A172 (cell line): ENCODE measurements at places on chromosomes 2 and 18.

- DNase-seq, result no peak
These were observed 190.8 kb downstream of the TMEM18 start for GRCh38 chr2:486371-486770.

GRCh38 chr2:113098041-113098440 lies 29.4 kb upstream of the IL1RN start:
- no peak for DNase-seq

- DNase-seq, result peak; percentile 28
These were observed 1795.7 kb upstream of the PIK3C3 start for GRCh38 chr18:40159141-40160017.

DNA sequence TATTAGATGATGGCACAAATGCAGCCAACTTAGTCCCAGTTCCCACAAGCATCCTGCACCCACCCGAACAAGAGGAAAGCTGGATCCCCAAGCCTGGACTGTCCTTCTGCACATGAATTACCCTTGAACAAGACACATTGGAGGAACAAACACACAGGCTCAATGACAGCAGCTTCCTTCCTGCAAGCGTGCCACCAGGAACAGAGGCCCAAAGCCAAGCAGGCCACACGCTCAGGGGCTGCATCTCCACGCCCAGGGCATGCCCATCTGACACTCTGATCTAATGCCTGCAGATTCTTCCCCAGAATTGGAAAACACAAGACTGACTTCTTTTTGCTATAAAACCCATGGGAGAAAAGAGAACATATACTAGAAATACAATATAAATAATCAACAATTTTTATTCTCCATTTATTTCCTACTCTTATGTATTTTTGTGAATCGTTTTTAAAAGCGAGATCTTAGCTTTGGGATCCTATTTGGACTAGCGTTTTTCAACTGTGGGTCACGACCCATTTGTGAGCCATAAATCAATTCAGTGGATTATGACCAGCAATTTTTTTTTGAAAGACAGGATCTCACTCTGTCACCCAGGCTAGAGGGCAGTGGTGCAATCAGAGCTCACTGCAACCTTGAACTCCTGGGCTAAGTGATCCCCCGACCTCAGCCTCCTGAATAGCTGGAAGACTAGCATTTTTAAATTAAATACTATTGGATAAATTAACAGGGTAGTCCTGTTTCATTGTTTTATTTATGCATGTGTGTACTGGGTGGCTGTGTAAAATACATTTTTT lies 34.4 kb downstream of the PSTPIP2 start:
- no peak for DNase-seq

GRCh38 chr2:66729416-66730330 lies 294.7 kb downstream of the MEIS1 start:
- DNase-seq, result no peak

DNA sequence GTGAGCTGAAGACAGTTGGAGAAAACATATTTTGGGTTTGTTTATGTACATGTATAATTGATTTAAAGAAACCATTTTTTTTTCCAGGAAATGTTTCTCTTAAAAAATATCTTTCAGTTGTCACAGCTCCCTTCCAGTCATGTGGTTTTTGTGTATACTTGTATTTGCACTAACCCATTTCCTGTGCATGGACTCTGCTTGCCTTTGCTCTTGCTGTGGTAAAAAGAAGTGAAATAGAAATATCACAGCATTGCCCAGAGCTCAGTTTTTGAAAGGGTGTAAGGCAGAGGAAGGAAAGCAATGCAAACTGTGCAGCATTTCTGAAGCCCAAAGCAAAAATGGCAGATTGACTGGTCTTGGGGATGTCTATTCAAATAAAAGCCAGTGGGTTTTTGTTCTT lies 10.4 kb upstream of the DOCK10 start:
- no peak for DNase-seq
